A172 (cell line): ENCODE measurements at places on chromosomes 1 and 21.
A peak's percentile ranks its signal among the peaks of the same experiment; 100 is the strongest.

- DNase-seq = no peak
These were observed 10.7 kb downstream of the DUSP23 start for GRCh38 chr1:159791461-159791860.

- peak; percentile 45 for DNase-seq
These were observed 14.1 kb downstream of the AZIN2 start for GRCh38 chr1:33094971-33095604.

DNA sequence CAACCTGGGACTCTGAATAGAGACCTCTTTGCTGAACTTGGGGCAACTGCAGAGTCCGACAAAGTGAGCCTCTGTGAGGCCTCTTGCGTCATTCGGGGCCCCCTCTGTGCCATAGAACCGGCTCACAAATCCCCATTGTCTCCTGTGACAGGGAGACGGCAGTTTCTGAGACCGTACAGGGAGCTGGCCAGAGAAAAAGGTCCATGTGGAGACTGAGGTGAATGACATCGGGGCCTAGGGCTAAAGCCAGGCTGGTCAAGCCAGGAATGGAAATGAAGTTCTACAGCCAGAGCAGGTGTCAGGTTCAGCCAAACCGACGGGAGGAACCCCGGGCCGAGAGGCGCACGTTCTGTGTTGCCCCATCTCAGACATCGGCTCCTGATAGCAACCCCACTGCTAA lies 37.1 kb upstream of the TRIM67 start:
- DNase-seq = no peak

- DNase-seq = no peak
These were observed 5.2 kb downstream of the TNFRSF18 start for GRCh38 chr1:1200876-1201810.

GRCh38 chr1:53601031-53601745 lies 137.8 kb downstream of the GLIS1 start:
- no peak for DNase-seq
